ENCODE measurements at places on chromosomes 12 and 14.
A peak's percentile ranks its signal among the peaks of the same experiment; 100 is the strongest.

- DNase-seq, result no peak
Observed at GRCh38 chr14:80567905-80568536, 356.7 kb upstream of the DIO2 start.

GRCh38 chr12:121003650-121004049, 12.6 kb downstream of the C12orf43 start:
- peak; percentile 39 for DNase-seq

- DNase-seq, result no peak
Observed at GRCh38 chr14:52023518-52023917, 34.2 kb downstream of the RTRAF start.

GRCh38 chr12:95940514-95940913, 1.9 kb downstream of the CCDC38 start:
- no peak for DNase-seq

DNA sequence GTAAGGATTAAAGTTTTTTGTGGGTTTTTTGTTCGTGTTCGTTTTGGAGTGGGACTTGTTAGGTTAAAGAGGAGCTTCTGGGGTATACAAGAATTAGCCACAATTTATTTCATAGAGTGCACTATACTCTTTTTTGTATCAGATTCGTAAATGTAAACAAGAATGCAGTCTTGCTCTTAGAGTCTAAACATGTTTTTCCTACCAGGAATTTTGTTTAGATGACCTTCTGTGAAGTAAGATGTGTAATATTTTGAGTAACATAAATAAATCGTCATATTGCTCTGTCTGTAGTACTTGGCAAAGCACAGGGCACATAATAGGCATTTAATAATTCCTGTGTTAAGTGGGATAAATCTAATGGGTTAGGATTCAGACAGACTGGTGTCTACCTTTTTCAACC, 9.6 kb downstream of the CNOT2 start:
- no peak for DNase-seq

DNA sequence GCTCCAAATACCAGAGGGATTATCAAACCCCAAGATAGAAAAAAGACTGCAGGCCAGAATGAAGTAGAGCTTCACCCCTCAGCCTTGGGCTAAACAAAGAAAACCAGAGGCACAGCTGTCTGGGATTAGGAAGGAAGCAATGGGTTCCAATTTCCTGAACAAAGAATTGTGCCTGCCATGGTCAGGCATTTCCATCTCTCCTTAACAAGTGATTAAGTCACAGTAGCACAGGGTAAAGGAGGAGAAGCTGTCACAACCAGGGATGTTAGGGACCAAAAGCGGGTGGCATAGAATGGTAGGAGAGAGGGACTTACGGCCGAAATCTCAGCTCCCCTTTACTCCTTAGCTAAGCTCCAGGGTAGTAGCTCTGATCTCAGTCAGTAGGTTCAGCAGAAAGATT, 33.9 kb downstream of the SPTLC2 start:
- peak; percentile 74 for DNase-seq

DNA sequence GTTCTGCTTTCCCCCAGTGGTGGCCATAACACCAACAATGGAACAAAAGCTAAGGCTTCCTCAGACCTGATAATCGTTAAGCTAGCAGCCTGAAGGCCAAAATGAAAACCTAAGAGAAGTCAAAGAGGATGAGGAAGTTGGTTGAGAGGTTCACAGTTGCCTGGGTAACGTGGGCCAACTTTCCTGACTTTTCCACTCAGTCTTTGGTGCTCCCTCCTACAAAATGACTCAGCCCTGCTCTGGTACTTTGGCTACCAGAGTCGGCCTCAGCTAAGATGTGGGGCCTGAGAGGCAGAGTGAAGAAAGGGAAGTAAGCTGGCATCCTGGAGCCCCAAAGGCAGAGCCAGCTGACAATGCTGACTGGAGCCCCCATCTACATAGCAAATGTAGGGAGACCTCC, 14.9 kb upstream of the FKBP11 start:
- DNase-seq, result no peak

DNA sequence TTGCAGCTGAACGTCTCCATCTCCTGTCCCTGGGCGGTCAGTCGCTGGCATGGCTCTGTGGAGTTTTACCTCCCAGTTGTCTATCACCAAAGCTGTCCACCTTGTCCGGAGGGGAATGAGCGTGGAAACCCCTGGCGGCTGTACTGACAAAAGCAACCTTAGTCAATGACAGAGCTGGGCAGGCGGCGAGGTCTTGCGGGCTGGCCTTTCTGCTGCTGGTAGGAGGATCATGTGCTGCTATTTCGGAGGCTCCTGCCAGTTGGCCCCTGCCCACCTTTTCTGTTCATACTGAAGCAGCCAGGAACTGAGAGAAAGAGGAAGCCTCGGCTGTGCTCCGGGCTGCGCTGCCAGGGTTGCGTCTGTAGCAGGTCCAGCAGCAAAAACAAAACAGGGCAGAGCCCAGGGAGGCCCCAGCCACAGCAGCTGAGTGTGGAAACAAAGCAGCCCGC, 57.7 kb downstream of the HMGA2 start:
- DNase-seq, result no peak

- no peak for DNase-seq
Observed at GRCh38 chr12:99706736-99707473, 59.4 kb downstream of the GARIN6 start.

DNA sequence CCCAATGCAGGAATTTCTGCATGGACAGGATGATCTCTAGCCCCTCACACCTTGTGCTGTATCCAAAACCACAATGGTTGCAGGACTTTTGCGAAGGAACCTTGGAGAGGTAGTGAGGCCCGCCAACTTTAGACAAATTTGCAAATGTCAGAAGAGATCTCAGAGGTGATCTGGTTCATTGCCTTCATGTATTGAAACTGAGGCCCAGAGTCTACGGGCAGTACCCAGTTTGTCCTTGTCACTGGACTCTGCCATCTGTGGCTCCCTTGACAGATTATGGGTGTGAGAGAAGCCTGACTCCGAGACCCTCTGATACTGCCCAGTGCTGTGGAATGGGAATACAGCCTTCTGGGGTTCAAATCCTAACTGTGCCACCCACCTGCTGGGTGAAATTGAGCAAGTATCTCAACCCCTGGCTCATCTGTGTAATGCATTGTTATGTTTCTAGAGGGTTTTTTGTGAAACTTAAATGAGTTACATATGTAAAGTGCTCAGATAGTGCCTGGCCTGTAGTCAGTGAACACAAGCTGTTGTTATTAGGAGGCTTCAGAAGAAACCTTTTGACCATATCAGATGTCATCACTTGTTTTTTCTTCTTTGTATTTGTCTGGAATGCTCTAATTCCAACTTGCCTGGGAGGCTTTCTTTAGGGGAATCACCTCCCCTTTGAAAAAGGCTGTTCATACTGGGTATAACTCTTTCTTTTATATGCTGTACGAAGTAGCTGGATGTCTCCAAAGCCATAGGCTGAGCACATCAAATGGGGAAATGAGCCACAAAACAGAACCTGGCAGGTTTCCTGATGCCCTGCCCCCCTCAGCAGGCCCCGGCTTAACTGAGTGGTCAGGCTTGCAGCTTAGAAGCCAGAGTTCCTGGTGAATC, 71.4 kb upstream of the SRSF5 start:
- DNase-seq, result peak; percentile 55

- no peak for DNase-seq
Observed at GRCh38 chr12:123165537-123165936, 14.6 kb upstream of the PITPNM2 start.

GRCh38 chr14:19801118-19801464, 2.5 kb upstream of the OR4N2 start:
- DNase-seq, result no peak

DNA sequence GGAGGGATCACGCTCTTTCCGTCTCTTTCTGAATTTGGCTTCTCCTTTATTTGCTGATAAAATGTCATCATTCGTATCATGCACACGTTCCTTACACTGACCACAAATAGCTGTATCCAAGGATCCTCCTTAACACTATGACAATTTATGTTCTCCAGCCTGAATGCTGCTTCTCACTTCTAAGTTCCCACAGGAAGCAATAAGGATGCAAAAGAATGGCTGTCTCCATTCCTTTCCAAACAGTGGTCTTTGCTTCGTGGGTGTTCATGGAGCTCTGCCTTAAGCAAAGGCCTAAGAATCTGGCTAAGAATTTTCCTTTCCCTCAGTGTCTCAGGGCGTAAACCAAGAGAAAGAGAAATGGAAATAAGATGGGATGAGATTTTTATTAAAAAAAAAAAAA, 200.2 kb downstream of the ITPR2 start:
- DNase-seq, result no peak

DNA sequence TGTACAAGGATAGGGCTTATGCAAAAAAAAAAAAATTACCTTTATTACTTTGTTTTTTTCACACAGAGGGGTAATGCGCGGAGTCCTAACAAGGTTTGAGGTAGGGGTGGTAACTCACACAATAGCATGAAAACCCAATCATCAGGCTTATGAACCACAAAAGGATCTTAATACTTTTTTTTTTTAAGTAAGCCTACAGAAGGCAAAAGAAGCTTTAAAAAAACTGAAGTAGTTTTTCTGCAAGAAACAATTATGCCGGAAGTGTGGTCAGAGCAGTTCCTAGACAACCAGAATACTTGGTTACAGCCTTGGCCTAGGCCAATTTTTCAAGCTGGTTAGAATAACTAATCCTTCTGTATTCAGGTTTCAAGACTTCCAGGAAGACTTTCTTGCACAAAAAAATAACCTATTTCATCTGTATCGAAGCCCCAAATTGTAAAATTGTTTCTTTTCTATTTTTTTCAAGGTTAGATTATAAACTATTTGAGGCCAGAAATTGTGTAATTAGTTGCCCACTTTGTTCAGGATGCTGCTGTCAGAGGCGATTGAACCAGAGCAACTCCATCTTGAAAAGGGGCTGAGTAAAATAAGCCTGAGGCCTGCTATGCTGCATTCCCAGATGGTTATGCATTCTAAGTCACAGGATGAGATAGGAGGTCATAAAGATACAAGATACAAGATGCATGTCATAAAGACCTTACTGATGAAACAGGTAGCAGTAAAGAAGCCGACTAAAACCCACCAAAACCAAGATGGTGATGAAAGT, 1.8 kb upstream of the GNS start:
- DNase-seq, result no peak

DNA sequence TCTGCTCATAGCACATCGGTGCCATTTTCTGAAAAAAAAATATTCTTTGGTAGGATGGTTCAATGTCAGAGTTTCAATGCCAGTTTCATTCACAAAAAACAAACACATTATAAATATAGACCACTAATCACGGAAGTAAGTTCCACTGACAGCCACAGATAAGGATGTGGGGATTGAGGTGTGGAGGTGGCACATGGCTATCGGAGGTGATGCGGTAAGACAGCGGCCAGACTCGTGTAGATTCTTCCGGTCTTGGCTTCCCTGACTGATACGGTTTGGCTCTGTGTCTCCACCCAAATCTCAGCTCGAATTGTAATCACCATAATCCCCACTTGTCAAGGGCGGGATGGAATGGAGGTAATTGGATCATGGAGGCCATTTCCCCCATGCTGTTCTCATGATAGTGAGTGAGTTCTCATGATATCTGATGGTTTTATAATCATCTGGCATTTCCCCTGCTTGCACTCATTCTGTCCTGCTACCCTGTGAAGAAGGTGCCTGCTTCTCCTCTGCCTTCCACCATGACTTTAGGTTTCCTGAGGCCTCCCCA, 693.4 kb downstream of the VRK1 start:
- no peak for DNase-seq

- DNase-seq, result no peak
Observed at GRCh38 chr12:85060916-85061315, 24.8 kb downstream of the LRRIQ1 start.

- DNase-seq, result peak; percentile 9
Observed at GRCh38 chr12:63086149-63086915, 64.7 kb downstream of the AVPR1A start.

DNA sequence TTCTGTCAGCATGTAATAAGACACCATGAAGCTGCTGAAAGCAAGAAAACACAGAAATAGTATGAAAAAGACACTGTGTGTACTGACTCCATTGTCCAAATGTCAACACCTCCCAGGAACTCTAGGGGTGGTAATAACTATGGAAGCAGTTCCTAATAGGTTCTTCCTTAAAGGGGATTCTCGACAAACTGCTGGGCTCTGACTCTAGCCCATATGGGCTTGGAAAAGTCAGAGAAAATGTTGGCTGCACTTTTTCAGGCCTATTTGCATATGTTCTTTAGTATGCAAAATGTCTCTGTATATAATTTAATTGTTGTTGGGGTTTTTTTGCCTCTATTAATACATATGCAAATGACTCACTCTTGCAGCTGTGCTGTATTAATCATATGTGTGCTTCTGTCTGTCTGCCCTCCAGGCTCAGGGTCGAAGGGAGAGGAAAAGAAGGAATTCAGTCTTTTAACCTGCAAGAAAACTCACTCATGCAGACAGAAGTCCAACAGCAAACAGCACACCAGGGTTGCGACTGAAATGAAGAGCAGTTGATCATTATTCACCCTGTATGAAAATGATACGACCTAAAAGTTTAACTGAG, 317.6 kb downstream of the SOX5 start:
- DNase-seq, result peak; percentile 63

GRCh38 chr12:34607520-34608195, 585.4 kb downstream of the ALG10 start:
- no peak for DNase-seq

DNA sequence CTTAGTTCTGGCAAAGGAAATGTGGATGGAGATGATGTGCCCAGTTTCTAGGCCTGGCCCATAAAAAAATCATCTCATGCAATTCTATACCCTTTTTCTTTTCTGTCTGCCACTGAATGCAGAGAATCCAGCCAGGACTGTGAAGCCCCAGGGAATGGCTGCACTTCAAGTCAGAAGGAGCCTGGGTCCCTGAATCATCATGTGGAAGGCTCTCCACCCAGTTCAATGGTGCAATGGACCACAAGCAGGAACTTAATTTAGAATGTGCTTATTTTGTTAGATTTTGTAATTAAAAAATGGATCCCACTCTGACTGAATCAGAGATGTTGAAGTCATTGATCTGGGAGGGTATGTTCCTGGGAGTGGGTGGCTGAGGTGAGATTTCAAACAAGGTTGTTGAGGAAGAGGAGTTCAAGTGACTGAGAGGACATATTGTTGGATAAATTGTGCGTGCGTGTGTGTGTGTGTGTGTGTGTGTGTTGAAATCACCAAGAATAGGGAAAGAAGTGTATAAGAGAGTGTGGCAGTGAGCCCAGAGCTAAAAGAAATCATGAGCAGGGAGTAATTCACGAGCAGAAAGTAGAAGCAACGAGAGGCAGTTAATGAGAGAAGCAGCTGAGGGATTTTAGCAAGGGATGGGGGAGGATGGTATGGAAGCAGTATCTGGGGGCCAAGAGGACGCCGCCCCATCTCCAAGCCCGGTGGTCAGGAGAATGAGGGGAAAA, 125.4 kb downstream of the TMX1 start:
- DNase-seq, result no peak

GRCh38 chr12:56581418-56582145, 48.5 kb downstream of the BAZ2A start:
- no peak for DNase-seq

GRCh38 chr12:116099652-116100432, 177.7 kb downstream of the MED13L start:
- DNase-seq, result no peak

All from HAP-1 (cell line).